ENCODE measurements at places on chromosomes 3 and 15.

DNA sequence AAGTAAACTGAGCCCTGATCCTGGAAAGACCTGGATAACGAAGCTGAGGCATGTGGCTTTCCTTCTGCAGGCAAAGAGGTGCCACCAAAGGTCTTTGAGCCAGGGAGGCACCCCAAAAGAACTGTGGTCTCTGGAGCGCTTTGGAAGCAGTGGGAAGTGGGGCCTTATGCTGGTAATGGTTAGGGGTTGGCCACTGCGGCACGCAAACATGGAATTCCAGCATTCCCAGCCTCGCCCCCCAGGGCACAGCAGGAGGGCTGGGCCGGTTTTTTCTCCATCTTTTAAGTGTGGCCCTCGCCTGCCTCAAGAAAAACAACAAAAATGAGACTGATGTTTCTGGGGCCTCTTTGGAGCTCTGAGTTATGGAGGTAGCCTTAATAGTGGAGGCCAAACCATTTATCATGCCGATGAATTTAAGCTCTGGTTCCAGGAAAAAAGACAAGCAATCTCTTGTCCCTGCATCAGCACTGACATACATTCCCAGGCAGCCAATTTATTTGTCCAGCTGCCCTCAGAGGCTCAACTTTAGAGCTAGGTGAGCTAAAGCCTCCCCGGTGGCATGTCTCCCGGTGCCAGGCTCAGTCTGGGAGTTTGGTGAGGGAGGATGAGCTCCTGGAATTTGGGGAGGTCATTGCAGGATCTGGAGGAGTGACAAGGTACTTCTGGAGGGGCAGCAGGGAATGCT lies 109.0 kb downstream of the TLE3 start:
- DNase-seq = no peak

DNA sequence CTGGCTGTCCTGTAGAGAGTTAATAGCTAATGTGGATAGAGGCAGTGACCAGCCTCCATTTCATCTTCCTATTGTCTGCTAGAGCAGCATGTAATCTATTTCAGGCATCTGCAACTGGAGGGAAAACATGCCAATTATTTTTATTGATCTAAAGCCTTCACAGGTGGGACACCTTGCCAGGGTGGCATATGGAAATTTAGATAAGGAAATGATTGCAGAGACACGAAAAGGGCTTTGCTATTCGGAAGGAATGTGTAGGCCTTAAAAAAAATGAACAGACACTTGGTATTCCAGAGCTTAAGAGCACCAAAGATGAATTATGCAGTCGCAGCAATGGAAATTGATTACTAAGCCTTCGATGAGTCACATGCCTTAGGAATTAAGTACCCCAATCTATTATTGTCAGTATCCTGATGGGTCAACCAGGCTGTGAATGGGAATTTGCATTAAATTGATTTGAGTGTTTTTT lies 454.7 kb downstream of the SQOR start:
- DNase-seq = no peak

DNA sequence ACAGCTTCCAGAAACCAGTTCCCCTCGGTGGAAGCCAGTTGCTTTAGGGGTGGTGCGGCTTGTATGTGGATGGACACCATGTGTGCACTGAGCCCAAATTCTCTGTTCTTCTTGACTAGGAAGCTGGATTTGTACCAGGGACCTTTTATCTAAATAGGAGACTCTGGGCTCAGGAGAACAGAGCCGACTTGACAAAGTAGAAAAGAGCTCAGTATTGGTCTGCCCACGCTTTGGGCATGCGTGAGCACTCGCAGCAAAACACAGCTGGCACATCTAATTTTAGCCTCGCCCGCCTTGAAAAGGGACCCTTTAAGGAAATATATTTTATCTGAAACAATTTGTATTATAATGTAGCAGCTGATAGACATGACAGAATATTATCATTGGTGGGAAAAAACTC lies 1.1 kb upstream of the RBMS3 start:
- no peak for DNase-seq

- no peak for DNase-seq
Observed at GRCh38 chr3:38454884-38455638, 1.4 kb downstream of the ACVR2B start.

GRCh38 chr3:164364111-164364510 lies 714.2 kb downstream of the SI start:
- DNase-seq = no peak

DNA sequence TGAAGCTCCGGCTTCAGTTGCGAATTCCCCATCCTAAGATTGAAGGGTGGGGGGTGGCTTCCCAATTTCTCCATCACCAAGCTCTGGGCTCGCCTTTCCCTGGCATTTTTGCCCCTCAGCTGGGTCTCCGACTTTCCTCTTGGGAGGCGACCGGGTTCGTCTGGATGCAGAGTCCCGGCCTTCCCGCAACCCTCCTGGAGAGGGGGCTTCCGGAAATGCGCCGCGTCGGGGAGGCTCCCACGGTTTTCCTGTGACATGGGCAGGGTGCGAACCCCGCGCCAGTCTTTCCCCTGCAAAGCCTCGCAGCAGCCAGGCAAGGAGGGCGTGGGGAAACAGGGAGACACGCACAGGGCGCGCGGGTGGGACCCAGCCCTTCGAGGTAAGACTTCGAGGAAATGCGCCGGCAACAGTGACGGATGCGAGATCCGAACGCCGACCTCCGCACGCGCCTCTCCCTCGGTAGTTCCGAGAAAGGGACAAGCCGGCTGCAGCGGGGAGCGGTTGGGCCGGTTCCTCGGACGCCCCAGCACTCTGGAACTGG lies 466 bp upstream of the HCN4 start:
- no peak for DNase-seq

DNA sequence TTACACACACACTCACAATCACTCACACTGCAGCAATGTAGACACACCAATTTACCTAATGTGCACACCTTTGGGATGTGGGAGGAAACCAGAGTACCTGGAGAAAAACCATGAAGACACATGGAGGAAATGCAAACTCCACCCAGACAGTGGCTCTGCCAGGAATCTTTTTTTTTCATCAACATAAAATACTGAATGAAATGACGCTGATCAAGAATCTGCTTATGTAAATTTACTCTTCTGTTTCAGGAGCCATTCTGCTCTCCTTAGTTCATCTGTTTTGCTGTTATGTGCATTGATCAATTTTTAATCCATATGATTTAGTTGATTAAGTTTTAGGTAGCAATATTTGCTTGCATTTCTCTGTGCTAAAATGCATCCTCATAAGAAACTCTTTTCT lies 414.2 kb upstream of the CCDC54 start:
- no peak for DNase-seq

DNA sequence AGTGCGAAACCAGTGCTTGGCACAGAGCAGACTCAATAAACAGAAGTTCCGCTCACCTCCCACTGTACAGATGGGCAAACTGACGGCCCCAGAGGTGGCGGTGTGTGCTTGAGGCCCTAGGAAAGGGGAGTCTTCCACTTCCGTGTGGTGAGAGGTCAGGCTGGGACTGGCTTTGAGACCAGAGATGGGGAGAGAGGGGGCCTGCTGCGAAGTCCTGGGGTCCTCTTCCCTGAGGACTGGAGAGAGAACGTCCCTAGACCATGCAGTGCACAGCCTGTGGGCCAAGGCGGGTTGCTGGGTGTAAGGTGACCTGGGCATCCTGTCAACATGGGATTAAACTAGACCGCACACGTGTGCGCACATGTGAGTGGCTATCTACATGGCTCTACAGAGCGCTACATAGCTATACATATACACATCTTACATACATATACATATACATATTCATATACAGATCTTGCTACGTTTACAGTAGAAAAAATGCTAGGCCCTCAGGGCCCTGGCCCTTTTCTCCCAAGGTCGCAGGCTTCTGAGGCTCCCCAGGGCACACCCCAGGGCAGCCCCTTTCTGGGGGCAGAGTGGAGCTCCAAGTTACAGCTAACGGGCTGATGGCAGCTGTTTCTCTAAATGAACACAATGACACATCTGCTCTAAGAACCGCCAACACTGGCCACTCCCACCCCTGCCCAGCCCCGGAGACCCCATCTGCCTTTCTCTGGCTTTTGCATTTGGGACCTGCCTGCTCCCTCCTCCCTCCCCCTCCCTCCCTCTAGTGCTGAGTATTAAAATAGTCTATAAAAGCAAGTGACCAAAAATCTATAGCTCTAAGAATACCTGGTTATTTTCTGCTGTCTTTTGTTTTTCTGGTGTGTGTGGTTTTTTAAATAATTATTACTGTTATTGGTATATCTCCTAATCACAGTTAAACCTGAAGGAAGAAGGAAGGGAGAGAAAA lies 47.0 kb downstream of the HCN4 start:
- no peak for DNase-seq

DNA sequence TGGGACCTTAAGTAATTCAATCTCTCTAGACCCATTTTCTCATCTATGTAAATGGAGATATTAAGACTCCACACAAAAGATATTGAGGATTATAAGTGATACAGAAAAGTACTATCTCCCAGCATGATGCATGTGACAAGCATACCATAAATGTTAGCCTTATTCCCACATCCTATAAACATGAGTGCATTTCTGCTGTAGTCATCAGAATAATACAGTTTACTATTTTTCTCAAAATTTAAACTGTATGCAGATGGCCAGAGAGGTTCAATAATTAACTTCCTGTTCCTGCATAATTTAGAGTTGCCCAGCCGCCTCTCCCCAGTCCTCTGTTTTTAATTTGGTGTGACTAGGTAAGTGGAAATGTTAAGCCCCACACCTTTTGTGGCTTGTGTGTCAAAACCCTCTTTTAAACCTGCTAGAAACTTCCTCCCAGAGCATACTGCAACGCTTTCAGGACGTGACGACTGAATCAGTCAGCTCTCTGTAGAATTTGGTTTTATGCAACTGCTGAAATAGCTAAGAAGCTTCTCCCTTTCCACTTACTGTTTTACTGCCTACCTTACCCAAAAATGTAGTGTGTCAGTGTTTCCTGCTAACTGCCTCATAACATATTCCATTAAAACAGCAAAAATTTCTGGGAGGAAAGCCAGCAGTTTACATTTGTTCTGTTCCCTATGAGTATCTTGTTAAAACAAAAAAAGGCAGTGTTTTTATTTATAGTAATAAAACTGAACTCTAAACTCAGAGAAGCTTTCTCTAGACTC lies 1037.9 kb downstream of the EPHA3 start:
- no peak for DNase-seq

All from activated naive CD8-positive, alpha-beta T cell treated with anti-CD3 and anti-CD28 coated beads, Interleukin-2, amount 50 U/mL, for 16 hours (primary cell).